ENCODE measurements at places on chromosomes 12 and 14.

- no peak for DNase-seq
These were observed 1.4 kb downstream of the MDM2 start for GRCh38 chr12:68809190-68810026.

- DNase-seq: no peak
These were observed 2.4 kb downstream of the ATF7 start for GRCh38 chr12:53623548-53624385.

- no peak for DNase-seq
These were observed 884 bp upstream of the AMN1 start for GRCh38 chr12:31729705-31730104.

DNA sequence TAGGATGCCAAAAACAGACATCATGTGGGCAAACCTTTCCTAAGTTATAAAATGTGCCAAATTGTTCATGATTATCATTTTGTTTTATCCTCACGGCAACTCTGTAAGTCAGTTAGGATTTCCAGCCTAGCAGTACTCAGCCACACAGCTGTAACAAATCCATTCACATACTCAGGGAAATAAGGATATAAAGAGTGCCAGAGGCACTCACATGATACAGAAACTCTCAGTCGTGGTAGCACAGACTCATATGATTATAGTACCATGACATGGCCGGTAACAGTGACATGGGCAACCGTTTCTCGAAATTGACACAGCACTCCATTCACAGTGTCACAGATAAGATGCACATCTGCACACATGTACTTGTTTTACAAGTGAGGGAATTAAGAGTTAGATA is 344.2 kb downstream of the LRIG3 start:
- no peak for DNase-seq

DNA sequence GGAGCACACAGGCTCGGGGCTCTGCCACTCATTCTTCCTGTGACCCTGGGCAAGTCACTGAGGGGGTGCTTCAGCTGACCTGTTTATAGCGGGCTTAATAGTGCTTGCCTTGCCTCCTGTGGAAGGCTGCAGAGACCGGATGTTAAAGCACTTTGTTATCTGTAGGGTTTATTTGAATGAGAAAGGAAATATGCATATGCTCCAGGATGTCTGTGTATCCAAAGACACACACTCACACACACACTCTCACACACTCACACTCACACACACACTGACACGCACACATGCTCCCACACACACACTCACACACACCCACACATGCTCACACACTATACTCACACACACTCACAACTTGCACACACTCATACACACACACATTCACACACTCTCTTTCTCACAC is 56.1 kb upstream of the DDX11 start:
- DNase-seq: no peak

GRCh38 chr12:124264089-124264795 is 30.7 kb upstream of the RFLNA start:
- DNase-seq: no peak

DNA sequence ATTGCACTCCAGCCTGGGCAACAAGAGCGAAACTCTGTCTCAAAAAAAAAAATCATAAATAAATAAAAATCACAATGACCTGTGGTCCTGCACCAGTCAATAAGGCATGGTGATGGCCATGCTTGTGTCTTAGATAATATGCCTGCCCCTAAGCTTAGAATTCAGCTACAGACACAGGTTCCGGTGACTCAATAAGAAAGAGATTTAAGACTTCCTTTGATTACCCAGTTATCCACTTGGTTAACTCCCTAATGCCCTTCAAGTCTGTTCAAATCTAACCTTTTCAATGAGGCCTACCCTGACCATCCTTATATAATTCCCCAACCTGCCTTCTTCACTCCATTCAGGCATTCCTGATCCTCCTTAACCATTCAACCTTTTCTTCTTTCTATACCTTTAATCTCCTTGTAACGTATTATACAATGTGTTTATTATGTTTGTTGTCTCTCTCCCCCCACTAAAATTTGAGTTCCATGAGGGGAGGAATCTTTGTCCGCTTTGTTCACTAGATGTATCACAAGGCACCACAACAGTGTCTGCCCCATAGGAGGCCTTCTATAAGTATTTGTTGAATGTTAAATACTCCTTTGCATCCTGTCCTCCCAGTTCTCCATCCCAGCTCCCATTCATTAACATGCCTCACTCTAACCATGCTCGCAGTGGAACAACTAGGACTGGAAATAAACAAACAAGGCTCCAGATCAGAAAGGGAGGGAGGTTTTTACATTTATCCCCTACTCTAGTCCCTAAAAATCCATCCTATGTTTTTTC is 8.9 kb downstream of the MAP4K5 start:
- no peak for DNase-seq

DNA sequence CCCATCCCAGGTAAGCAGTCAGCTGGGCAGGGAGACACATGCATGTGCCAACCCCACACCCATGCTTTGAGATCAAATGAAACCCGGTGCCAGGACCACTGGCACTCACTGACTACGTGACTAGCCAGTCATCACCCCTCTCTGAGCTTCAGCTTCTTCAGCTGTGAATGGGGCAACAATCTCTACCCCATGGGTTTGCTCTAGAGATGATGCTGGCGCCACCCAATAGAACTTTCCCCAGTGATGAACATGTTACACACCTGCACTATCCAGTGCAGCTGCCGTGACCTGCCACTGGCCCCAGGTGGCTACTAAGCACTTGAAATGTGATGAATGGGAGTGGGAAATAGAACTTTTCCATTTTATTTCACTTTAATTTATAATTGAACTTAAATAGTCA is 70.3 kb downstream of the PITPNM2 start:
- DNase-seq: no peak

GRCh38 chr14:80850197-80850814 is 91.2 kb downstream of the CEP128 start:
- DNase-seq: no peak

GRCh38 chr14:58801086-58801485 is 163.3 kb downstream of the DACT1 start:
- DNase-seq: no peak

DNA sequence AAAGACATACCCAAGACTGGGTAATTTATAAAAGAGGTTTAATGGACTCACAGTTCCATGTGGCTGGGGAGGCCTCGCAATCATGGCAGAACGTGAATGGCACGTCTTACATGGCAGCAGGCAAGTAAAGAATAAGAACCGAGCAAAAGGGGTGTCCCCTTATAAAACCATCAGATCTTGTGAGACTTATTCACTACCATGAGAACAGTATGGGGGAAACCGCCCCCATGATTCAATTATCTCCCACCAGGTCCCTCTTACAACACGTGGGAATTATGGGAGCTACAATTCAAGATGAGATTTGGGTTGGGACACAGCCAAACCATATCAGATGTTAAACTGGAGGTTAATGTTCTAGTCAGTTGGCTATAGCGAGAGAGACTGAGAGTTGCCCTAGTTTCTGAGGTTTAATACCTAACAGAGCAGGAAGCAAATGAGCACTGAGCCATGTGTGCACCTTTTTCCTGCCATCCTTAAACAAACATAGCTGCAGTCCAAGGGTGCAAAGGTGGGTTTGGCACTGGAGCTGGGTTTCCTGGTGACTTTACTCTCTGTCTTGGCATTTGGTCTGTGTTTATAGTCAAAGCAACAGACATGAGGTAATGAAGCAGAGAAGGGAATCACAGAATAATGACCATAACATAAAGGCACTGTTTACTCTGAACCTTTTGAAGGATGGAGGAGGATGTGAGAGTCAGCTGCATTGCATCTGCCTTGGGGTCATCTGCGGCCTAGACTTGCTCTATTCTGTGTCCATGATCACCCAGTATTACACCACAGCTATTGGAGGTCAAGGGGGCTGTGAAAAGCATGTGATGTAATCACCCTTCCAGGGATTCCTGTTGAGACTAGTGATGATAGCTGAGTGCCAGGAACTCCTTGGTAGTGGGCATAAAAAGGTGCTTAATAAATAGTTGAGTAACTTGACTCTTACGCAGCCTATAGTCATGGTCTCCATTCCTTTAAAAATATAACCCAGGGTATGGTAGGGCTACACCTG is 83.6 kb upstream of the USP44 start:
- no peak for DNase-seq

GRCh38 chr14:35430459-35431199 is 26.1 kb upstream of the NFKBIA start:
- no peak for DNase-seq

- peak; percentile 89 for DNase-seq
These were observed 311.9 kb downstream of the DUSP6 start for GRCh38 chr12:89040146-89040964.

- DNase-seq: no peak
These were observed 271.4 kb downstream of the DUSP6 start for GRCh38 chr12:89080793-89081465.

DNA sequence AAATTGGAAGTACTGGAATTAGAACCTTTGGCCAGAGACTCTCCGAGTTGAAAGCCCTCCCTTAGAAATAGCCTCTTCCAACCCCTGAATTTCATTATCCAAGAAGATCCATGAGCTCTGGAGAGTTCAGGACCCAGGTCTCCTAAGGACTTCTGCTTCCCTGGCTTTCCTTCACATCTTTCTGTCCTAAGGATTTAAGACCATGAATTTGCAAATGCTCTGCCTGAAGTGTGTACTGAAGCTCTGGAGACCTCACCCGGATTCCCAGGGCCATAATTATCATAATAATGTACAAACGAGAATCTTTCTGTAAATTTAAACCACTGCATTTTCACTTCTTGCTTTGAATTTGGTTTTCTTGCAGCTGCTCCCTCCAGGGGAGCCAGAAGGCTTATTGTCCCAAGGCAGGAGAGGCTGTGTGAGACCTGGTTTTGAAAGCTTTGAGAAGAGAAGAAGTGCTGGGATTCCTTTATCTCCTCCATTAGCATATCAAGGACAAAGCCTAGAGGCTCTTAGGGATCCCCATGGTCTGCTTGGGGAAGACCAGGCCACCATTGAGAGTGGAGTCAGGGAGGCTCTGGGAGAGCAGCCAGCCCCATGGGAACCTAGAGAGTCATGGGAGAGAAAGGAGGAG is 41.1 kb downstream of the GLRX5 start:
- no peak for DNase-seq

DNA sequence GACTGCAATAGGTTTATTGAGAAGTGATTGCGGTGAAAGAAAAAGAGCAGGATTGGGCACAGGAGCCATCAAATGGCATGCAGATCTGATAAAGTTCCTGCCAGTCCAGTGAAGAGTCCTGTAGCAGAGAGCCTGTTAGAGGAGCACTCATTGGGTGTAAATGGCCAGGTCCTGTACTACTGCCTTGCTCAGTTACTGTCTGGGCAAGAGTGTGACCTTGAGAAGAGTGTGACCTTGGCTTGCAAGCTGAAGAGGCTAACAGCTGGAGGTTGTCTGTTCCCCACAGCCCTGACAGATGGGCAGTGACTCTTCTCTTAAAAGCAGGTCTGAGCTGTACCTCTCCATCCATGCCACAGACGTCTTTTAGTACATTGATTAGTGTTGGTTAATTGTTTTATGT is 148.6 kb upstream of the SLC38A2 start:
- no peak for DNase-seq

DNA sequence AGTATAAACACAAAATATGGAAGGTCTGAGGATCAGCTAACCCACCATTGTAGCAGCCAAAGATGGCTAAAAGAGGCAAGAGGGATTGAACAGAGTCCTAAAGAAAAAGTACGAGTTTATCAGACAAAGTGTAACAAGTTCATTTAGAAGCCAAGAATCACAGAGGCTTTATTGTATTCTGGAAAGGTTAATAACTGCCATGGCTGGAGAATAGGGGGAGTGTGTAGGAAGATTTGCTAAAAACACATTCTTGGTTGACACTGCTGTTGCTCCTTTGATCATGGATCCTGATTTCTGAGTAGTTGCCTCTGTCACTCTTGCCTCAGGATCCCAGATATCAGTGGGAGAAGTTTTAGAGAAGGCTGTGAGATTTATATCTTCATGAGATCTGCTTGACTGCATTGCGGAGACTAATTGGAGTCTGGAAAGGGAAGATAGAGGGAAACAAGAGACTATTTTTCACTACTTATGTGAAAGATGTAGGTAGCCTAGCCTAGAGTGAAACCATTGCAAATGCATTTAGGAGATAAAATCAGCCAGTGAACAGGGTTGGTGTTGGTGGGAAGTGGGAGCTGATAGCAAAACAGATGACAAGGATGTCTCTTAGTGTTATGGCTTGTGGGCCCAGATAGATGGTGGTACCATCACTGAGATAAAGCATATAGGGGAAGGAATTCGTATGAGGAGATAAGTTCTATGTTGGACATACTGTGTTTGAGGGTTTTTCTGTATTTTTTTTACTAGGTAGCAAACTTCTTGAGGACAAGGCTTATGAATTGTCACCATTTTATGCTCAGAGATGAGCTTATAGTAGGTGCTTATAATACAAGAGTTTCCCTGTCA is 402.9 kb upstream of the PDE3A start:
- no peak for DNase-seq

GRCh38 chr12:30450226-30450625 is 245.4 kb downstream of the IPO8 start:
- DNase-seq: no peak

DNA sequence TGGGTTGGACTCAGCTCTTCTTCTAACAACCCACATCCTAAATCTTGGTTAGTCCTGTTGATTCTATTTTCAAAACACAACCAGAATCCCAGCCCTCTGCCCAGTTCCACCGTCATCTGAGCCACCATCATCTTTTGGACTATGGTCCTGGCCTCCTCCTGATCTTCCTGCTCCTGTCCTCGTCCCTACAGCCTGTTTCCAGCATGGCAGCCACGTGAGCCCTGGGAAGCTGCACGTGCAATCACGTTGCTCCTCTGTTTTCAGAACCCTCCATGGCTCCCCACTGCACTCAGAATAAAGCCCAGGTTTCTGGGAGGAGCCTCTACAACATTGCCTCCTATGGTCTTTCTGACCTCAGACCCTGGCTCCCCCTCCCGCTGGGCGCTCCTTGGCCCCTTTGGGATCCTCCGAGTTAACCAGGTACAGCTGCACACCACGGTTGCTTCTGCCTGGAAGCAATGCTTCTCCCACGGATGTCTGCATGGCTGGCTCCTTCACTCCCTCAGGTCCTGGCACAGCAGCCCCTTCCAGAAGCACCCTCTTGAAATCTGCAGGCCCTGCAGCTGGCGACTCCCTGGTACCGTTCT is 44.5 kb downstream of the BEGAIN start:
- no peak for DNase-seq

- no peak for DNase-seq
These were observed 87.8 kb downstream of the RIC8B start for GRCh38 chr12:106861984-106862916.

DNA sequence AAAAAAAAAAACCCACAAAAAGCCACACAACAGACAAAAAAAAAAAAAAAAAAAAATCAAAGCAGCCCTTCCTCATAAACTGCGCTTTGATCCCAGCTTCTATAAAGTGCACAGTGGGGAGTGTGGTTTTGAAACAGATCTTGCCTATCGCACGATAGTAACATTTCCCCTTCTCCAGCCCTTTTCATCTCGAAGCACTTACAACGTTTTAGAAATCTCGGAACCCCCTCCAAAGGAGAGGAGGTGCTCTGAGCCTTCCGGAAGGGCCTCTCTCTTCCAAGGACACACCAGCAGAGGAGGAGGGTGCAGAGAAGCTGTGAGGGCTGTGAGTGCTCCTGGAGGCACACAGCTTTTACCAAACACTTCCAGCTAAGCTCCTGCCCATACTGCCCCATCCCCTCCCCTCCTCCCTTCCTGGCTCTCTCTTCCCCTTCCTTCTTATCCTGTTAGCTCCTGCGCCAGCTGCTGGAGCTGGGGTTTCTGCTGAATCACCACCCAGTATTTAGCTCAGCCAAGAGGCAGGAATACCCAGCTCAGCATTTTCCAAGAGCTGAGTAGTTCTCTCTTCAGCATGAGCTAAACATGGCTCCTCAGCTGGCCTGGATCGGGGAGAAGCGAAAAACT is 28.4 kb downstream of the SLC7A8 start:
- no peak for DNase-seq

- no peak for DNase-seq
These were observed 14.5 kb downstream of the SCNN1A start for GRCh38 chr12:6360578-6361490.

Measured in stimulated activated effector memory CD8-positive, alpha-beta T cell treated with anti-CD3 and anti-CD28 coated beads, Interleukin-12 subunit alpha, Interleukin-12 subunit beta, amount 100 ng/mL, for 72 hours (primary cell).